ENCODE measurements at places on chromosomes 7 and 10.

- DNase-seq = no peak
Observed at GRCh38 chr10:104376784-104377300, 23.2 kb downstream of the CFAP58 start.

DNA sequence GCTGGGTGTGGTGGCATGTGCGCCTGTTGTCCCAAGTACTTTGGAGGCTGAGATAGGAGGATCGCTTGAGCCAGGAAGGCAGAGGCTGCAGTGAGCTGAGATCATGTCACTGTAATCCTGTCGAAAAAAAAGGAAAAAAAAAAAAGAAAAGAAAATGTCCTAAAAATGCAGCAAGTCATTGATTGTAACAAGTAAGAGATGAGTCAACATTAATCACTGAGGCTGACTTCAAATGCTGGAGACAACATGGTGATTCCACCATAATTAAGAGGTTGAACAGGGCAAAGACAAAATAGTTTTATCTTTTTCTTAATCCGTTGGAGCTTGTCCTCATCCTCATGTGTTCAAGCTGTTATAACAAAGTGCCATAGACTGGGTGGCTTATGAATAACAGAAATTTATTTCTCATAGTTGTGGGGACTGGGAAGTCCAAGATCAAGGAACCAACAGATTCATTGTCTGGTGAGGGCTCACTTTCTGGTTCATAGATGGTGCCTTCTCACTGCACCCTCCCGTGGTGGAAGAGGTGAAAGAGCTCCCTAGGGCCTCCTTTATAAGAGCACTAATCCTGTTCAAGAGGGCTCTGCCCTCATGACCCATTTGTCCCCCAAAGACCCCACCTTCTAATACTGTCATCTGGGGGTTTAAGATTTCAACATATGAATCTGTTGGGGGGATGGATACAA is 60.3 kb downstream of the TBXAS1 start:
- no peak for DNase-seq

DNA sequence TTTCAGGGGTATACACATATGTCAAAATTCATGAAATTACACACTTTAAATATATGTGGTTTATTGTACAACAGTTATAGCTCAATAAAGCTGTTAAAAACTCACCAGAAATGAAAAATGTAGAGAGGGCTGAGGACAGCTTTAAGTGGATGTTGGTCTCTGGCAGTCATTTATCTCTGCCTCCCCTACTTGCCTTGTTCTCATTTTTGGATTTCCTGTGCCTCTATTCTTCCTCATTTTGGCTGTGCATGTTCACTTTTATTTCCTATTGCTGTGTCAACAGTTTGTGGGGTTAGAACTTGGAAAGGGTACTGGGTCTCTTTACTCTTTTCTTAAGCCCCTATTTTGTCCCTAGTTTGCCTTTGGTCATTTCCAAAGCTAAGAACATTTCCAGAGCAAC is 18.6 kb upstream of the MEST start:
- no peak for DNase-seq

DNA sequence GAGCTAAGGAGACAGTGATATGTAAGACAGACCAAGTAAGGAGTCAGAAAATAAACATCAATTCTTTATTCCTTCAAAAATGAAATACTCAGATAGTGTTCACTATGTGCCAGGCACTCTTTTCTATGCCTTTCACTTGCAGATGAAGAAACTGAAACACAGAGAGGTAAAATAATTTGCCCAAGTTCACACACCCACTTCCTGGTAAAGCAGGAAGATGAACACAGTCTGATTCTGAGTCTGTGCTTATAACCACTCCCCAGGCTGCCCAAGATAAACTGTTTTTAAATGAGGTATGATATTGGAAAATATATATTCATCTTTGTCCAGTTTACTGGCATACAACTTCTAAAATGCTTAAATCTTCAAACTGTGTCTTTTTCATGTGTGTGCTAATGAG is 294.4 kb upstream of the NPVF start:
- no peak for DNase-seq

DNA sequence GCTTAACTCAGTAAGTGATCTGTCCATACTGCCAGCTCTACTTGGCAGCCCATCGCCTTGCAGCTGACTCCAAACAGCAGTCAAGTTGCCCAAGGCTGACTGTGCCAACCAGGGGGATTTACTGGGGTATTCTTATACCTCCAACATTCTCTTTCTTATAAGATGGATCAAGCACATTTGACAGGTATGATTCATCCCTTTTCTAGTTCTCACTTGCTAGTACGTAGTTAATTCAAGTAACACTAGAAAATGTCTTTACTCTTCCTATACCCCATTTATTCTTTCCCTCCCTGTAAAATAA is 77.0 kb downstream of the SLC25A13 start:
- no peak for DNase-seq

- no peak for DNase-seq
Observed at GRCh38 chr7:84237533-84238173, 43.1 kb upstream of the SEMA3A start.

GRCh38 chr7:38822549-38822948 is 86.4 kb downstream of the VPS41 start:
- no peak for DNase-seq

DNA sequence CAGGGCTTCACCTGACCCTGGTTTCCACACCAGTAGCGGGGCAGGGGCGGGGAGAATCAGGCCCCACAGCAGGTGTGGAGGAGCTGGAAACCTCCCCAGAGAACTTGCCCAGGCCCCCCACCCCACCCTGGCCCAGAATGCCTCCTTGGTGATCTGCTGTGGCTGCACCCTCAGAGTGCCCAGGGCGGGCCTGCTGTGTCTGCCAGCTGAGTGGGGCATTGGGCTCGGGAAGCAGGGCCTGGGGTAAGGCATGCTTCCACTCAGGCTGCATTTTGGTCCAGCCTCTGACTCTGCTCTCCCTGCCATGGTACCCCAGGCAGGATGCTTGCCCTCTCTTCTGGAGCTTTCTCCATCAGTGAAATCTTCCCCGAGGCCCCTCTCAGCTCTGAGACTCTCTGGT is 1.1 kb upstream of the CRHR2 start:
- no peak for DNase-seq

DNA sequence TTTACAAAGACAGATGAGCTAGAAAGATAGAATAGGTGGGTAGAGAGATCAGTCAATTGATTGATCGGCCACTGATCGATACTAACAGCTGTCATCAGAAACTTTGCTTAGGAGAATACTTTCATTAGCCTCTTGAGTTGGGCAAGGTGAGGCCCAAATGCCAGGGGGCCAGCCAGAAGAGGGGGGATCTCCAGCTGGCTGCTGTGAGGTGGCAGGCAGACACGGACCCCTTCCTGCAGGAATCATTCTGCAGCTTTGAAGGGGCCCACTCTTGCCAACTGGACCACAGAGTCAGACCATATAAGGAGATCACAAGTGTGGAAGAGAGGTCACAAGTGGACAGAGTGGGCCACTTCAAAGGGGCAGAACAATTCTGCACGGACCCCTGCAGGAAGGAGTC is 62.9 kb upstream of the DOCK1 start:
- DNase-seq = no peak

Measured in D341Med (cell line).